T47D (cell line): ENCODE measurements at places on chromosomes 12 and 14.

DNA sequence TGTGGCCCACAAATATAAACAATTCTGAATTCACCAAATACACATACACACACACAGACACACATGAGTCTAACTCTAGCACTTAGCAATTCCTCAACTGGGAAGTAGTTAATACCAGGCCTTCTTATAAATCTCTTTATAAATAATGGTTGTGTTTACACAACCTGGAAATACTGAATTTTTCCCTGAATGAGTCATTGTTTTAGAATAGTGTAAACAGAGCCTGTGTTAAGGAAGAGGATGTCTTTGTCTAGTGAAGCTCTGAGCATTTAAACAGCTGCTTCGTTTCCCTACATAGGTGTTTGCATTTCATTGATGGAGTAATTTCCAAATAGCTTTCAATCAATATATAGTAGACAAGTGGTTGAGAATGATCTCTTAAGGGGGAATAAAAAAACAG lies 218.8 kb downstream of the BTG1 start:
- DNase-seq: peak; percentile 77

DNA sequence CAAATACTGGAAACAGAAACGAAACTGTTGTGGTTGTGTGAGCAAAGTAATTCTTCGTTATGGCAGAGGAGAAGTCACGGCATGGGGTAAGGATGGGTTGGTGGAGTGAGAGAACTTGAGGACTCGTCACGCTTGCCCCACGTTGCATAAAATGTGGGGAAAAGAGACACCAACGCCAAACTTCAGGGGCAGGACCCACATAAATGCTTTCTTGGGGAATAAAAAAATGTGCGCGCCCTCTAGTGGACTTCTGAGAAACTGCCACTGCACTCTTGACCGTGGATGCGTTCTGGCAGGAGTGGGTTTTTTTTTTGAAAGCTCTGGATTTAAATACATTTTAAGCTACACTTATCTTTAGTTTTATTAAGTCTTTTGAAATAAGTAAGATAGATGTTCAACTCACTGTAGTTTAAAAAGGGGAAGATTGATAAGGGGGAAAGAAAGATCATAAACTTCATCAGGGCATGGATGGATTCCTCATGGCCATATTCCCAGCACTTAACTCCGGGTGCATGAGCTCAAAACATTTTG lies 4.1 kb upstream of the IGF1 start:
- DNase-seq: peak; percentile 68

GRCh38 chr14:104249089-104249488 lies 110.7 kb downstream of the KIF26A start:
- no peak for DNase-seq

- no peak for DNase-seq
Measured at GRCh38 chr12:62673028-62673815, 206.6 kb downstream of the MON2 start.
